ENCODE measurements at places on chromosomes 5 and 9.

DNA sequence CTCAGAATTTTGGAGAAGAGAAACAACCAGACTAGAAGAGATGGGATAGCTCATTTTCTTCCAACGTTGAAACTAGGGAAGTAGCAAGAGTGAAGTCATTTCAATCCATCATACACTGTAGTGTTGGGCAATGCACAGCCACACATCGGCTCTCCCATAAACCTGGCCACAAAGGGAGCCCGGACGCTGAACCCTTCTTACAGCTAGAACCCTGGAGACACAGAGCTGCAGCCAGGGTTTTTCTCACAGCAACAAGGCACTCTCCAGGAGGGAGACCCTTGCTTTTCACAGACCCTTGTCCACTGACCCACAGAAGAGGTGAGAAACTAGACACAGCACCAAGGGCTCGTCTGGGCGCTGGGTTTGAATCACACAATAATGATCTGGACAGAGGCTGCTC, 101.4 kb upstream of the FSTL4 start:
- DNase-seq = no peak

DNA sequence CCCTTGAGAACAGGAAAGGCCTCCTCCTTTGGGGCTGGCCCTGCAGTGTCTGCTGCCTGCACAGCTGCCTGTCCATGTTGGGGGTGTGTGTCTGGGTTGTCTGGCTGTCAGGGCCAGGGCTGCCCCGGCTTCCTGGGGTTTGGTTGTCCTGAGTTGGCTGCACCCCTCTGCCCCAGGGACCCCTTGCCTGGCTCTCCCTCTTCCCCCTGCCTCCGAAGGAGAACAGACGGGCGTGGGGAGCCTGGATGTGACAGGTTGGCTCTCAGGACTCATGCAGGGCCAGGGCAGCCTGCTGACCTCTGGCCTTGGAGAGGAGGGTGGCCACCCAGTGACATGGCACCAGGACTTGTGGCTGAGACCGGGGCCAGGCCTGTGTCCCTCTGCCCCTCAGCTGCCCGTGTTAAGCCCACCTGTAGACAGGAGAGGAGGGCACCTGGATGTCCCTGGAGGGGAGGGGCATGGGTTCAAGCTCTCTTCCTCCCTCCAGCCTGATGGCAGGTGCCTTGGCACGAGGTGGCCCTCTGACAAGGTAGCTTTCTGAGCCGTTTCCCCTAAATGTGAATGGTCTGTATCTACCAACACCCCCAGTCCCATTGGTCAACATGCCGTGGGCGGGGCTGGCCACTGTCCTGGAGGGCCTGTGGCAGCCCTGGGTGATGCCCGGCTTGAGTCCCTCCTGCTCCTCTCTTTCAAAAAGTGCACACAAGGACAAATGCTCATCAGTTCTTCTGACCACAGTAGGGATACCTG, 34.9 kb downstream of the WNK2 start:
- DNase-seq = no peak

- no peak for DNase-seq
These were observed 198.2 kb downstream of the SEMA5A start for GRCh38 chr5:9347541-9348295.

DNA sequence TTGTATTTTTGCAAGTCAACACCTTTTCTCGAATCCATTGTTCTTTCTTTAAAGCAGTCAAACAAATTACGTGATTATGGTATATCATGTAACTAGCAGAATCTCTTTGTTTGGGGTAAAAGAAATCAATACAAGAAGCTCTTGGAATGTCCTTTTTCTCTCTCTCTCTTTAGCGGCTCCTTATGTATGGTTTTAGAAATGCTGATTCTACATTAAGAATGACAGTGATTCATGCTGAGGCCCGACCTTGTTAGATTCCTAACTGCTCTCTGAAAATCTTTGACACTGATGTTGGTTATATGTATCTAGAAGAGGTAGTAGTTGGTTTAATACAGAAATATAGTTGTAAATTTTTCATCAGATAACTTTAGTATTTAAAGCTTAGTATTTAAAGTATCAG, 76.4 kb downstream of the SNX24 start:
- no peak for DNase-seq

- no peak for DNase-seq
These were observed 85.7 kb downstream of the IZUMO3 start for GRCh38 chr9:24459953-24460352.

- no peak for DNase-seq
These were observed 996.3 kb upstream of the CDH10 start for GRCh38 chr5:25641124-25641523.

DNA sequence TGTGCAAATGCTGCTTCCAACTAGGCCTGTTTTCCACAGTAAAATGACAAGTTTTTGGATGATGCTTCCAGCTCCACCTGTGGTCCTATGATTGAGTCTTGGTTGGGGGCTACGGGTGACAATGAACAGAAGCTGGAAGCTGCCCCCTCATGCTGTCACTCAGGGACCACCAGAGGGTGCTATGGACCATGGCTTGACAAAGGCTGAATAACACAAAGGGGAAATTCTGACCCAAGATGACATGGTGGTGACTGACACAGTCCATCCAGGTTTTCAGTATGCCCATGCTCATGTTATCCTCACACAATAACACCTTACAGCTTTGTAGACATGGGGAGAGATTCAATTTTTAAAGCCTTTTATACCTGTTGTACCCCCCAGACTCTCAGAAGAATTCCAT, 23.9 kb upstream of the SAP30L start:
- DNase-seq = no peak

GRCh38 chr5:160743027-160743426, 109.0 kb downstream of the ATP10B start:
- no peak for DNase-seq

- no peak for DNase-seq
These were observed 104.8 kb downstream of the RXRA start for GRCh38 chr9:134431095-134431494.

- peak; percentile 64 for DNase-seq
These were observed 160.7 kb downstream of the PAX5 start for GRCh38 chr9:36873247-36873875.

- no peak for DNase-seq
These were observed 1241.3 kb downstream of the MAT2B start for GRCh38 chr5:164746723-164747122.

- DNase-seq = no peak
These were observed 374.7 kb downstream of the ZSWIM6 start for GRCh38 chr5:61706751-61707150.

- DNase-seq = no peak
These were observed 243.7 kb downstream of the PIK3R1 start for GRCh38 chr5:68459093-68459809.

DNA sequence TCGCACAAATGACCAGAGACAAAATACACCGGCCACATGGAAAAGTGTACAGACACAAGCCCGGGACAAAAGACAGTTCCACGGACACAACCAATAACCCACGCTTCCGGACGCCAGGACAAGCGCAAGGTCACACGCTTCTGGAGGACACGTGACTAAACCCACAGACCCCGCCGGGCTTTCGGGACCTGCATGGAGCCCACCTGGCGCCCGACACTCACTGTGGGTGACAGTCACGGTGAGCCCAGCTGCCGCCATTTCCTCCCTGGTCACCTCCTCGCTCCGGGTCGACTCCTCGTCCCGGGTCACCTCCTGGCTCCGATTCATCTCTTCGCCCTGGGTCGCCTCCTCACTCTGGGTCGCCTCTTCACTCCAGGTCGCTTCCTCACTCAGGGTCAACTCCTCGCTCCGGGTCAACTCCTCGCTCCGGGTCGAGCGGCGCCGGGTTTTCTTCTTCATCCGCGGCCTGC, 470 bp downstream of the BAG1 start:
- DNase-seq = no peak

GRCh38 chr5:17096952-17097695, 120.3 kb upstream of the BASP1 start:
- no peak for DNase-seq

GRCh38 chr9:2126331-2126803, 111.2 kb downstream of the SMARCA2 start:
- no peak for DNase-seq

DNA sequence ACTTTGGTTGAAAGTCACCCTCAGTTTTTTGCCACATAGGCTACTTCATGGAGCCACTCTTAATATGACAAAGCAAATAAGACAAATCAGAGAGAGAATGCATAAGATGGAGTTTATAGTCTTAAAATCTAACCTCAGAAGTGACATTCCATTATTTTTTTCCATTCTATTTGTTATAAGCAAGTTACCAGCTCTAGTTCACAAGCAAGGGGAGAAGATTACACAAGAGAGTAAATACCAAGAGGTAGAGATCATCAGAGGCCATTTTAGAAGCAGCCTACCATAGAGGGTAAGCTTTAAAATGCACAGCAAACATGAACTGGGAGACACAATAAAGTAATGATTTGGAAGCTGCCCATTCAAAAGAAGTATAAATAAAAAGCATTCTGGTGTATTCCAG, 651.3 kb upstream of the MEF2C start:
- no peak for DNase-seq

- DNase-seq = no peak
These were observed 34.7 kb downstream of the ERCC6L2 start for GRCh38 chr9:95910023-95910707.

GRCh38 chr5:95870105-95870672, 47.7 kb upstream of the GLRX start:
- peak; percentile 50 for DNase-seq

Measured in stimulated activated CD4-positive, alpha-beta T cell treated with anti-CD3 and anti-CD28 coated beads, TNF-alpha, amount 100 ng/mL, for 24 hours (primary cell).